ENCODE measurements at places on chromosomes 1 and 21.

DNA sequence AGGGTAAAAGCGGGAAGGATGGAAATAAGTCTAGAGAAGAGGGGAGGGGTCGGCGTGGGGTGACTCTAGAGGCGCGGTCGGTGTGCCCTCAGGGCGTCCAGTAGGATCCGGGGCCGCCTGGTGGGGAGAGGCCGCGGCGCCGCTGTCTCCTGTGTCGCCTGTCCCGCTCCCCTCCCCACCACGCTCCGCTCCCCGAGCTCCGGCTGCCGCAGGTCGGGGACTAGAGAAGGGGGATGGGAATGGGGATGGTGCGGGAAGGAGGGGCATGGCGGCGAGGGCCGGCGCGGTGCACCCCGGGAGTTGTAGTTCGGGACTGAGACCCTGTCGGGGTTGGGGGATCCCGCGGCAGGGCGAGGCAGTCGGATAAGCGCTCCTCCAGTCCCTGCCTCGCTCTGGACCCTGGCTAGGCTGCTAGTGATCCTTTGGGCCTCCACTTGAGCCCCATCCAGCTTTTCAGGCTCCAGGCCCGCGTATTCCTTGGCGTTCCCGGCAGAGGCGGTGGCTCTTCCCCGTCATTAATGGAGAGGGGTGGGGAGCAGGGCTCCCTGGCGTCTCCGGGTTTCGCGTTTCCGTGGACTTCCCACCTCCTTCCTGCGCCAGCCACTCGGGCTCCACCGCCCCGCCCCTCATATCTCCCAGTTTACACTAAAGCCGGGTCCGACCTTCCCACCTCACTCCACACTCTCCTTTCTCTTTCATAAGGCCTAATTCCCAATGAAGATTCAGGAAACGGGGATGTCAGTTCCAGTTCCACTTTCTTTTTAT, at the start of gene ENTREP3:
ENTREP3 (minus strand) TSS at position 241 of the 765 bp plus-strand sequence. CDS start 606 bp downstream, outside the sequence.
- DNase-seq, result peak; percentile 44

DNA sequence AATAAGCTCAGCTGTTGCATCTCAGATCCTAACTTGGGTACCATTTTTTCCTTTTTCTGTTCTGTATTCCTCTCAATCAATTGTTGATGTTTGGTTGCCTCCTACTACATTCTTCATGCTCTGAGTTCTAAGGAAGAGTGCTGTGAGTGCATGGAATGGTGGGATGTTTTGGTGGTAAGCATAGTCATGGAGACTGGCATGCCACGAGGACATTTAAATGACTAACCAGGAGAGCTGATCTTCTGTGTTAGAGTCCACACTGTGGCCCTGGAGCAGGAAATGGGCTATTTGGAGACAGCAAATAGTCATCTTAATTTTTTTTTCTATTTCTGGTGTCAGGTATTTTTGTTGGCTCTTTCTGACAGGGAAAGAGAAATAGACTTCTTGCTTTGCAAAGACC, 69.5 kb upstream of the HSD17B7 start:
- no peak for DNase-seq

GRCh38 chr1:248825573-248825908, 174 bp downstream of the SH3BP5L start:
- no peak for DNase-seq

GRCh38 chr1:225774281-225775147, 3.1 kb upstream of the SRP9 start:
- DNase-seq, result no peak

DNA sequence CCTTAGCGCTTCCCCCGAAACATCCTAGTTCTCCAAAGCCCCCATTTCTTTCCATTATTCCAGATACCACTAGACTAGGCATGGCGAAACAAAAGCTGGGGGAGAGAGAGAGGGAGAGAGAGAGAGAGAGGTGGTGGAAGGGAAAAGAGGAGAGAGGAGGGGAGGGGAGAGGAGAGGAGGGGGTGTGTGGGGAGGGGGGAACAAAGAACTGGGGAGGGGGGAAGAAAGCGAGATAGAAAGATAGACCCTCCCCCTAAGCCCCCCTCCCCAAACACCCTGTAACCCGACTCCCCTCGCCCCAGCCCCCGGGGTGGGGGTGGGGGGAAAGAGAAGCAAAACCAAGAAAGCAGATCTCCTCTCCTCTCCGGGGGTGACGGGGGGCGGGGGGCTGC, 352 bp downstream of the MEX3A start:
- DNase-seq, result no peak

GRCh38 chr21:16707274-16707673, 805.6 kb upstream of the CXADR start:
- no peak for DNase-seq

GRCh38 chr1:181918880-181919525, 142.5 kb downstream of the ZNF648 start:
- DNase-seq, result no peak

GRCh38 chr1:87588495-87588894, 259.8 kb downstream of the LMO4 start:
- no peak for DNase-seq

DNA sequence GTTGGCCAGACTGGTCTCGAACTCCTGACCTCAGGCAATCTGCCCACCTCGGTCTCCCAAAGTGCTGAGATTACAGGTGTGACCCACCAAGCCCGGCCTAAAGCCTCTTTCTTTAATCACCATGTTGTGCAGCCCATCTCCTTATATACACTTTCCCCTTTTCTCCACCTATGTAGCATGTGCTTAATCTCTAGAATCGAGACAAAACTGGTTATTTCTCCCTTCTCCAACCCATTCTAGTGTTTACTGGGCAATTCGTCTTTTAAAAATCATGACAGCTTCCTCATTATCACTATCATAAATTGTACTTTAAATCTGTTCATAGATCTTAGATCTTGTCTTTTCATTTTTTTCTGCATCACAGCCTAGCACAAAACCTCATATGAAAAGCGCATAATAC, 285.7 kb downstream of the PDE4B start:
- no peak for DNase-seq

DNA sequence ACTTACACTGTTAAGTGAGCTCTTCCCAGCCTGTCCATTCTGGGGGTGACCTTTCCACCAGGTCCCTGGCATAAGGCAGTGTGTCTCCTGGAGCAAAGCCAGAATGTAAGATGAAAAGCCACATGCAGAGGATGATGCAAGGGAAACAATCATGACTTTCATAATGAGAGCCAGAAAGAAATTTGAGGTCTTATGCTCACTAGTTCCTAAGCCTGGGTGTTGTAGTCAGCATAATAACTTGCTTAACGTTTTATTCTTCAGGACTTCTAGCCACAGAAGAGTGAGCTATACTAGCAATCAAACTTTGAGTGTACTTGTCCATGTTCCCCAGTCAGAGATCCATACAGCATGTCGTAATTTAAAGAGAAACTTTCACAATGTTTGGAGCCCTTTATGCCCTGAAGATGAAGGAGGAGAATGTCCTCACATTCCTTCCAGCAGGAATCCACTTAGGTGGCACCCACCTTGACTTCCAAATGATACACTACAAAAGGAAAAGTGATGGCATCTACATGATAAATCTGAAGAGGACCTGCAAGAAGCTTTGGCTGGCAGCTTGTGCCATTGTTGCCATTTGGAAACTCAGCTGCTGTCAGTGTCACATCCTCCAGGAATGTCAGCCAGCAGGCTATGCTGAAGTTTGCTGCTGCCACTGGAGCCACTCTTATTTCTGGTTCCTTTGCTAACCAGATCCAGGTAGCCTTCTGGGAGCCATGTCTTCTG, 60.5 kb upstream of the FOXD3 start:
- no peak for DNase-seq

- DNase-seq, result no peak
Measured at GRCh38 chr1:85366391-85367170, 90.1 kb upstream of the BCL10 start.

DNA sequence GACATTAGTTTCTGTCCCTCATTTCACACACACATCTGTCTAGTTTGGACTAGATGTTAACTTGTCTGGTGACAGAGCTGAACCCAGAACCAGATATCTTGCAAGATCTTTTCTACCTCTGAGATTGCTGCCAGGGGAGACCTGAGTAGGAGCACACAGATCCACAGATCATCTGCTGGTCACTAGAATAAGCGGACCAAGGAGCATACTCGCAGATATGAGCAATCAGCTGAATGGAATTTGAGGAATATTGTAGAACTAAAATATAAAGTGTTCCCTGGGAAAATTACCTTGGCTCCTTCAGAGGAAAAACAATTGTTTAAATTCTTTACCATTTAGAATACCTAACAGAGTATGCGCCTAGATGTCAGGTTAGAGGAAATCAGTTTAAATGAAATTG, 90.7 kb downstream of the TNFSF18 start:
- DNase-seq, result no peak

DNA sequence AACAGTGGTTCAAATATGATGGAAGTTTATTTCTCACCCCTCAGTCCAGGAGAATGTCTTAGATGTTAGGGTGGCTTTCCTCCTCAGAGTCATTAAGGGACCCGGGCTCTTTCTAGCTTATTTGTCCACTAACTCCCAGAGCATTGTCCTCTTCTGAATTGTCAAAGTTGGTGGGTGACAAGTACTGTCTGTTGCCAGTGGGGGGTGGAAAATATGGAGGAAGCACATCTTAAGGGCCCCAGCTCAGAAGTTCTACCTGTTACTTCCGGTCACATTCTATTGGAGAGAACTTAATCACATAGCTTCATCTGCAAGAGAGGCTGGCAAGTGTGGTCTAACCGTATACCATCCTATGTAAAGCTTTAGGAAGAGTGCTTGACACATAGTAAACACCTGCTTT, 7.1 kb downstream of the CLIC4 start:
- DNase-seq, result no peak

- no peak for DNase-seq
Measured at GRCh38 chr1:9242338-9242969, 7.9 kb downstream of the H6PD start.

DNA sequence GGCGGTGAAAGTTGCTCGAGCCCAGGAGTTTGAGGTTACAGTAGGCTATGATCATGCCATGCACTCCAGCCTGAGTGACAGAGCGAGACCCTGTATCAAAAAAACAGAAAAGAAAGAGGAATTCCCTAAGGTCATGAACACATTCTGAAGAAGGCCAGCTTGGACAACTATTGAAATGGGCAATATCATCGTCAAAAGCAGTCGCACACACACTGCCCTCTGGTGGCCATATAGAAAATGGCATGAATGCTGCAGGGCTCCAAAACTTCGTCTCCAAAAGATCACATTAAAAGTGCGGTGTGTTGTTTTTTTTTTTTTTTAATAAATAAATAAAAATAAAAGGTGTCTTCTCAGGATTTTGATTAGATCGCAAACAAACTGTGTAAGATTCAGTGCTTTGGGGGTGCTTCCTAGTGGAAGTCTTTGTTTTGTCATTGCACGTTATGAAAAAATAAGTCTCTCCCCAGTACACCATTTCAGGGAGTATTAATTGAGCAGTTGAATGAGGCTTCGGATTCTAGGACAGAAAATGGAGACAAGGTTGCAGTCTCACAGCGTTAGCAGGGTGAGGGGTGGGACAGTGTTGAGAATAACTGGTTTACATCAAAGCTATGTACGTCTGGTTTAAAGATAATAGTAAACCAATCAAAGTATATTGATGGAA, 87.5 kb upstream of the FMN2 start:
- no peak for DNase-seq

- no peak for DNase-seq
Measured at GRCh38 chr1:155946633-155947219, 5.3 kb downstream of the RXFP4 start.

DNA sequence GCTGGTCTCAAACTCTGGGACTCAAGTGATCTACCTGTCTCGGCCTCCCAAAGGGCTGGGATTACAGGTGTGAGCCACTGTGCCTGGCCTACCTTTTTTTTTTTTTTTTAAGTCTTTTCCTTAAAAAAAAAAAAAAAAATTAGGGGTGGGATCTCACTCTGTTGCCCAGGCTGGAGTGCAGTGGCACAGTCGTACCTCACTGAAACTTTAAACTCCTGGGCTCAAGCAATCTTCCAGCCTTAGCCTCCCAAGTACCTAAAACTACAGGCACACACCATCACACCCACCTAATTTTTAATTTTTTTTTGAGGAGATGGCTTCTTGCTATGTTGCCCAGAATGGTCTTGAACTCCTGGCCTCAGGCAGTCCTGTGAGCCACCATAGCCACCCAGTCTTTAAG, 38.5 kb downstream of the RNF2 start:
- no peak for DNase-seq

- DNase-seq, result no peak
Measured at GRCh38 chr1:20716232-20716631, 1.6 kb downstream of the KIF17 start.

GRCh38 chr1:162873671-162874666, 13.0 kb upstream of the CCDC190 start:
- DNase-seq, result peak; percentile 24

- peak; percentile 90 for DNase-seq
Measured at GRCh38 chr21:39863111-39863510, 4.1 kb upstream of the PCP4 start.

DNA sequence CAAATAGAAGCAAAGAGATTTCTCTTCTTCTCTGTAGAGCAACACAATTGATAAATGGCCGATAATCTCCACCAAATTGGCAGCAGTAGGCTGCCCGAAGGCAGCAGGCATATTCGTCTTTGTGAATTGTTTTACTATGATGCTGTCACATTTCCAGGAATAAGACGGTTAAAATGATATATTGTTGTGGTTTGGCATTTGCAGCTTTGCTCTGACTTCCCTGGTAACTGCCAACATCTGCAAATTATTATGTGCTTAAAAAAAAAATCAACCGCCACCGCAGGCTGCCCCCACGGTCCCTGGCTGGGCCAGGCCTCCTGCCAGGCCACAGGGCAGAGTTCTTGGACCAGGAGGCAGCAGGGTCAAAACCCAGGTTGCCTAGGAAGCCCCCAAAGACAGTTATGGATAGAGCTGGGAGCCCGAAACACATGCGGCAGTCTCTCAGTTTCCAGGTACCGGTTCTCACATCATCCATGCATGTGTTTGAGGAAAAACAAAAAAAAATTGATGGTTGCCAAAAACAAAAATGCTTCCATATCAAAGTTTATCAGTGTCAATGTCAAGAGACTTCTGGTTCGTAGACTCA, 179.3 kb downstream of the ETS2 start:
- DNase-seq, result peak; percentile 60

- DNase-seq, result no peak
Measured at GRCh38 chr1:214983126-214983869, 99.2 kb upstream of the KCNK2 start.

DNA sequence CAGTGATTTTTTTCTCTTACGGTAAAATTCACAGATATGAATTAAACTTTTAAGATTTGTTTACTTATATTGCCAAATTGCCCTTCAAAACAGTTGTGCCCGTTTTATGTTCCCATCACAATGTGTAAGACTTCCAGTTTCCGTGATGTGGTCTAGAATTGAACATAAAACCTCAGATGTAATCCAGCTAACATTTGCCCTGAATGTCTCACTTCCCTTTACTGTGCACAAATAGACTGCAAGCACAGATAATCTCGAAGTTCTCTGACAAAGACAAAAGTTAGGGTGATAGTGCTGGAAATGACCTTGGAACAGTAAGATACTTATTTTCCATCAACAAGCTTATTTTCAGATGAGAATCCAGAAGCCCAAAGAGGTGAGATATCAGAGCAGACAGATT, 177.5 kb downstream of the ZZZ3 start:
- no peak for DNase-seq

- DNase-seq, result no peak
Measured at GRCh38 chr1:184356891-184357290, 29.9 kb upstream of the C1orf21 start.

DNA sequence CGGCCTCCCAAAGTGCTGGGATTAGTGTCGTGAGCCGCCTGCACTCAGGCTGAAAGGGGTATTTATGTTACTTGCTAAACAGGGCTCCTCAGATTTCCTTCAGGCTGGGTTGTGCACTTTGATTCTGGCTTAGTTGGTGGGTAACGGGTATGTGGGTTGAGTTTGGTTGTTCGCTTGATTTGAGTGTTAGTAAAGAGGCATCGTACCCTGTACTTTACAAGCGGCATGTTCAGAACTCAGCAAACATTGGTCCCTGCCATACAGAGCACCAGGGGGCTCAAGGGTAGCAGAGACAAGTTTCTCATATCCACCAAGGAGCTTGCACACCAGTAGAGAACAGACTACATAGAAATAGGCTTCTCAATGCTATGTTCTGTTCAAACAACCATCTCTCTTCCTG, 147.8 kb downstream of the PGBD5 start:
- DNase-seq, result no peak
